Stimulated activated CD8-positive, alpha-beta memory T cell treated with anti-CD3 and anti-CD28 coated beads, Interleukin-15, amount 100 ng/mL, for 1 hour (primary cell): ENCODE measurements at places on chromosomes 4 and X.

GRCh38 chr4:150999086-150999485 is 16.0 kb downstream of the LRBA start:
- DNase-seq: no peak

GRCh38 chr4:87805971-87806370 is 6.6 kb downstream of the IBSP start:
- no peak for DNase-seq

DNA sequence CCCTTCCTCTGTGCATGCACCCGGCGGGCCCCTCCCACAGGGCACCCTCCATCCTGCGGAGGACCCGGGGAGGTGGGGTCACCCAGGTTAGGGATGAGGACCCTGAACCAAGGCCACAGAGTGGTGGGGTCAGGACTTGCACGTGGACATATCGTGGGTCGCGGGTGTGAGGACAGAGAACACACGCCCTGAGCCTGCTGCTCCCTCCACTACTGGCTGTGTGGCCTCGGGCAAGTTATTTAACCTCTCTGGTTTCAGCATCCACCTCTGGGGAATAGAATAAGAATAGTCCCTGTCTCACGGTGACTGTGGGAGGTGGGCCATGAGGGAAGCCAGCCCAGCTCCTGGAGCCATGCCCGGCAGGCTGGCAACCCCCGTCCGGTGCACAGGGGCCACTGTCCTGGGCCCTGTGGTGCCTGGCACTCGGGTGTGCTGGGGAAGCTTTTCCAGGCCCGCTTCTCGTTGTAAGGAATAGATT is 5.1 kb downstream of the PSAPL1 start:
- DNase-seq: no peak

DNA sequence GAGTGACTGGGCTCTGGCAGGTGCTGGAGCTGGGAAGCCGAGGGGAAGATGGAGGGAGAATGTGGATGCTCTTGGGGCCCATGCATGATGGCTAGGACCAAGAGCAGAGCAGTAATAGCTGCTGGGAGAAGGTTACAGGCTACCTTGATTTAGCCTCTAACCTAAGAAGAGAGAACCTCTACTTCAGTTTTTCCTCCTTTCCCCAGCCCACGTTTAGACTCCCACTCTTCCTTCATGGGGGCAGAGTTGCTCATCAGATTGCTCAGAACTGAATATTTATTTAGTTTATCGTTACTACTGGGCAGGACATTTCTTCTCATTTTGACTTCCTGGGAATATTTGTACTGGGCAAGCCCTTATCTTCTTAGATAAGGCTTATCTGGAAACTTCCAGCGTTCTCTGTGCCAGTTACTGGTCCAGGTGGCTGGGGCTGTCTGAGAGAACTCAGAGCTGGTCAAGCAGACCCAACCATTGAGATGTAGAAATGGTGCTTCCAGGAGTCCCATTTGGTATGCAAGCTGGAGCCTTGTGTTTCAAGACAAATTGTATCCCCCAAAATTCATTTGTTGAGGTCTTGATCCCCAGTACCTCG is 442.9 kb upstream of the BOD1L1 start:
- no peak for DNase-seq

GRCh38 chr4:65391814-65392213 is 278.5 kb downstream of the EPHA5 start:
- DNase-seq: no peak

DNA sequence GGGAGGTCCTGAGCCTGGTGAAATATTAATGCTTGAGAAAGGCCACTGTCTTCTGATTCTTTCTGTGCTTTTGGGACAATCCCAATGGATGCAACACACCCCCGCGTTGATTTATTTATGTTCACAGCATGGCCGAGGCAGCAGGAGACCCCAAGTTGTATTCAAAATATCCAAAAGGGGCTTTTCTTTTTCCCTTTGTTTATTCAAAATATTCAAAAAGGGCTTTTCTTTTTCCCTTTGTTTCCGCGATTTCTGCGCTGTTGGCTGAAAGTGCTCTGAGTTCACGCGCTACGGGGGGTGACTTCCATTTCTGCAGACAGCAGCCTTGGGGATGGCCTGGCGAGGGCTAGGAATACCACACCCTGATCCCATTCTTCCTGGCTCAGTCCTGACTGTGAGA is 59.5 kb upstream of the PPP2R3B start:
- DNase-seq: no peak

DNA sequence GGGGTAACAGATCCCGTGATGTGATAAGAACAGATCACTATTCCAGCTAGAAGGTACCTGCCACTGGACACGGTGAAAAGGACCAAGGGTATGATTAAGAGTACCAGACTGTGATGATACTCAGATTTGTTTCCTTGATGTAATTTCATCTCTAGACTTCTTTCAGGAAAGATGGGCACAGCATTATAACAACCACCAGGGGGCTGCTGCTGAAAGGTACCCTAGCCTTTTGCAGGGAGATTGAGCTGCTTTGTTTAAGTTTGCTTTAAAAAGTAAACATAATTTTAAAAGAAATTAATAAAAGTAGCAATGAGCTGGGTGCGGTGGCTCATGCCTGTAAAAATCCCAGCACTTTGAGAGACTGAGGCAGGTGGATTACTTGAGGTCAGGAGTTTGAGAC is 145.4 kb downstream of the EMCN start:
- DNase-seq: no peak

DNA sequence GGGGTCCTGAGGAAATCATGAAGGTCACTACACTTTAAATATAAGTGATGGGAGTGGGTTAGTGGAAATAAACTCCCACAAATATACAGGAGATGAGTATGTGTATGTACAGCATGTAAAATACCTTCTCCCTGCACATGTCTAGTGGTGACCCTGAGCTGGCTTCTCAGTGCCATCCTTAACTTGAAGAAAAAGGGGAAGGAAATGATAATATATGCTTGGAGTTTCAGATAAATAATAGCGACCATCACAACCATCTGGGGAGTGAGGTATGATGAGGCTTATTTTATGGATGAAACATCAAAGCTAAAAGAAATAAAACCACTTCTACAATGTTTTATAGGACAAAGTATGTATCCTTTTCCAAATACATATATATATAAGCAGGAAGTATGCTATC is 41.0 kb upstream of the SORBS2 start:
- no peak for DNase-seq

- DNase-seq: no peak
Measured at GRCh38 chrX:82816562-82816961, 691.5 kb upstream of the POU3F4 start.

DNA sequence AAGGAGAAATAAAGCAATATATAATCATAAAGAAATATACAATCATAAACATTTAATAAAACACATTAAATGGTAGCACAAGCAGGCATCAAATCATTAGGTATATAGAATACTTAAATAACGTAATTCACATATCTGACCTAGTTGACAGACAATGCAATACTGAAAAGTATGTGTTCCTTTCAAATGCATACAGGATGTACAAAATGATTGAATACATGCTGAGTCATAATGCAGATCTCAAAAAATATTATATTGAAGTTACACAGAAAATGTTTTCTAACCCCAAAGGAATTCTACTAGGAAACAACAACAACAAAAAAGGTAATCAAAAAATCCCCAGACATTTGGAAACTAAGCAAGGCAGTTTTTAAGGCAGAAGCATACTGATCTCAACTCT is 1072.0 kb upstream of the INTU start:
- DNase-seq: no peak

GRCh38 chr4:187192266-187192665 is 468.6 kb upstream of the FAT1 start:
- DNase-seq: no peak

GRCh38 chr4:54005475-54005874 is 58.9 kb downstream of the CHIC2 start:
- DNase-seq: no peak

DNA sequence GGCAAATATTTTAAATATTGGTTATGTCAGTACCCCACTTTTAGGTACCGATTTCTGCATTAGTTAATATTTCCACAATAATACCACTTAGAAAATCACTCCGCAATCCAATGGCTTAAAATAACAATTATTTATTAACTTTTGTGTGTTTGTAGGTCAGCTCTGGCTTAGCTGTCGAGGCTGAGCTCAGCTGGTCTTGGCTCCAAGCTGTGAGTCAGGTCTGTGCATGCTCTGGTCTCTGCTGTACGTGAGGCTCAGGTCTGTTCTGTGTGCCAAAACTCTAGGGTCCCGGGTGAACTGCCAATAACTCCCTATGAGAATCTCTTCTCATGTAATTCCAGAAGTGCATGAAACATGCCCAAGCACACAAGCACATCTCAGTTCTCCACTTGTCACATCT is 245.8 kb upstream of the GK2 start:
- DNase-seq: no peak

DNA sequence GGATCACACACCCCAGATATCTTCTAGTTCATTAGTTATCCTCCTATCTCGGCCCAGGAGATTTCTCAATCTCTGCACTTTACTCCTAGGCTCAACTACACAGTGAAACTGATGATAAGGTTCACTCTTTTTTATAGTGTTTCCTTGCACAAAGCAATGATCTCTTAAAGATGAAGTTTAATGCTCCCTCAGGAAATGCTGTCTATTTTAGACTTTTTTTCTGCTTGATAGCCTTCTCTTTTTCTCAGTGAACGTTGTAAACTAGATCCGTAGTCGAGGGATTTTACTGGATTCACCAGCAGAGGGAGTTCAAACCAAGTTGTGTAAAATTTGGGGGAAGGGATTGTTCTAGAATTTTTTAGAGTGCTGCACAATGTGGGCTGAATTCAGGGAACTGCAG is 269.6 kb downstream of the GBA3 start:
- DNase-seq: no peak

GRCh38 chr4:94895081-94895480 is 137.3 kb downstream of the BMPR1B start:
- DNase-seq: no peak

DNA sequence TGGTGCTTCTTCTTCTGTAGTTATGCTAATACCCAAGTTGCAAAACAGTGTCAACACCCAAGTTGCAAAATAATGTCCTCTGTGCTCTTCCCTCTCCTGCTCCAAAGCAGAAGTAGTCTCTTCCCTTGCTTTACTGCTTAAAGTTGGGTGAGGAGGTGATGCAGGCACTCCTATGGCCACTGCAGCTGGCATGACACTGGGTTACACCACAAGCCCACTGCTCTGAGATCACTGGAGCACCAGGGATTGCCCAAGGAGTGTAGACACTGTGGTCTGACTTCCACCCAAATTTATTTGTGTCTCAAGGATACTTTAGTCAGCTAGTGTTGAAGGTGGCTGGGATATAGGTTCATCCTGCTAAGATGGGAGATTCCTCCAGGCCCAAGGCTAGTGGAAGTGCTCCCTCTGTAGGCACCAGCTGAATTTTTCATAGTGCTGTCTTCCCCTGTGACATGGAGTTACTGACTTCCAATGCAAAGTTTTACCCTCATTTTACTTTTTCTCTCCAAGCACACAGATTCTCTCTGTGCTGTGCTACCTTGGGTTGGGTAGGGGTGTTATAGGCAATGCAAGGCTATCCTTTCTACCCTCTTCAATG is 196.2 kb upstream of the TENT5D start:
- no peak for DNase-seq

DNA sequence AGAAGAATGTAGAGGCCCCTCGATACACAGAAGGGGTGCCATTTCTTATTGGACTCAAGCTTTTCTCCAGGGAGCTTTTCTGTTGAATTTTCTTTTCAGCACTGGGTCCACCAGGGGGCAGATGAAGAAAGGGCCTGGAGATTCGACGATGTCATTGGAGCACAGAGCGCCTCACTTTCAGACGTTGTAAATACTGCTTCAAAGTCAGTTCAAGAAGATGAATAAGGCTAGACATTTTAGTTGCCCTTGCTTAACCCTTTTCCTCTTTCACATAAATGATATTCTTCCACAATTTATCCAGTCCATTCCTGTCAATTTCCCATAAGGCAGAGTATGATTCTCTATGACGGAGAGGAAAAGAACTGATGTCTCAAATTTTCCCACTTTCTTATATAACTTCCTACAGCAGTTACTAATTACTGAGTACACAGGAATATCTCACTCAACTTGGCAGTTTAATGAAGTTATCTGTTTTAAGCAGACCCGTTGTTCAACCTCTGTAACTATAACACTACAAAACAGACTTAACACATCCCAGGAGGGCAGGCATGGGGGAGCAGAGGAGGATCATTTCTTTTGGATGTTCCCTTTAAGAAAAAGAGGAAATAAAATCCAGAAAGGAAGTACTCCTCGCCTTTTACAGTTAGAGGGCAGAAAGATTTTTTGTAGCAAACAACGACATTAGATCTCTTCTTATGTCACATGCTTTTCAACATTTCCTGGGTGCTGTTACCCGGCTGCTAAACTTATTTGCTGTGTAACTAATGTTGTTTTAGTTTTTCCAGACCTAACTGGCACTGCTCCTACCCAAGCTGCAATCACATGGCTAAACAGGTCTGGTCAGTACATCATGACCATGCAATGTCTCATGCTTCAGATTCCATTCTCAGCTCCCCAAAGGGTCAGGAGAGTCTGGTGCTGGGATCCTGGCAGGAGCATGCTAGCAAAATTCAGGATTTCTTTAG is 12.2 kb upstream of the CENPU start:
- DNase-seq: peak; percentile 58
